NCI-H2029 treated with DMSO at 0.1 percent for 48 hours (cell line): ENCODE measurements at places on chromosomes 5 and 9.

- no peak for DNase-seq
Observed at GRCh38 chr9:97906236-97906831, 16.0 kb downstream of the TRMO start.

- DNase-seq = no peak
Observed at GRCh38 chr9:127814619-127815511, 12.2 kb downstream of the FPGS start.

DNA sequence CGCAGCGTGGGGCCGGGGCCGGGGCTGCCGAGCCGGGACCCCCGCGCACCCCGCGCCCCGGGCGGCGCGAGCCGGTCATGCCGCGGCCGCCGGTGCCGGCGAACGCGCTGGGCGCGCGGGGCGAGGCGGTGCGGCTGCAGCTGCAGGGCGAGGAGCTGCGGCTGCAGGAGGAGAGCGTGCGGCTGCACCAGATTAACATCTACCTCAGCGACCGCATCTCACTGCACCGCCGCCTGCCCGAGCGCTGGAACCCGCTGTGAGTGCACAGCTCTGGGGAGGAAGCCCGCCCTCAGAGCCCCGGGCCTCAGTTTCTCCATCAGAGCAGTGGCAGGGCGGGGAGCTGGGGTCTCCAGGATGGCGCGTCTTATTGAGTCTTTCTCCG, 335 bp downstream of the GALNT12 start:
- no peak for DNase-seq

- DNase-seq = no peak
Observed at GRCh38 chr5:78514427-78515330, 133.9 kb downstream of the LHFPL2 start.

- DNase-seq = no peak
Observed at GRCh38 chr5:14327624-14328023, 184.5 kb downstream of the TRIO start.

DNA sequence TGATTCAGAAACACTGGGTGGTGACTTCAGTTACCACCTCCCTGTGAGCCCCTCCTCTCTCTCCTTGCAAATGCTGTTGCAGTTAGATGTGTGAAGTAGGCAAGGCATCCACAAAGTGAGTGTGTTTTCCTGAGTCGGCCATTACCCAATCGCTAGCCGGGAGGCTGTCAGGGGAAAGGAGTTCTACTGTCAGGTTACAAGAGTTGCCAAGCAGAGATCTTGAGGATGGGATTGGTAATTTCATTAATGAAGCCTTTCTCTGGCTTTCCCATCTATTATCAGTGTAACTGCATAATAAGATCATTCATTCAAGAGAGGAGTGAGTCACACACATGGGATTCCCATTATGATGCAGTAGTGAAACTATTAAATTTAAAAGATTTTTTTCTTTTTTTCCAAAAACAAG, 106.9 kb downstream of the GLDC start:
- DNase-seq = no peak

- no peak for DNase-seq
Observed at GRCh38 chr5:140341591-140341990, 4.8 kb downstream of the HBEGF start.

- DNase-seq = peak; percentile 5
Observed at GRCh38 chr9:2992427-2992826, 148.5 kb upstream of the PUM3 start.

- DNase-seq = no peak
Observed at GRCh38 chr9:85173967-85174366, 504.4 kb downstream of the NTRK2 start.

DNA sequence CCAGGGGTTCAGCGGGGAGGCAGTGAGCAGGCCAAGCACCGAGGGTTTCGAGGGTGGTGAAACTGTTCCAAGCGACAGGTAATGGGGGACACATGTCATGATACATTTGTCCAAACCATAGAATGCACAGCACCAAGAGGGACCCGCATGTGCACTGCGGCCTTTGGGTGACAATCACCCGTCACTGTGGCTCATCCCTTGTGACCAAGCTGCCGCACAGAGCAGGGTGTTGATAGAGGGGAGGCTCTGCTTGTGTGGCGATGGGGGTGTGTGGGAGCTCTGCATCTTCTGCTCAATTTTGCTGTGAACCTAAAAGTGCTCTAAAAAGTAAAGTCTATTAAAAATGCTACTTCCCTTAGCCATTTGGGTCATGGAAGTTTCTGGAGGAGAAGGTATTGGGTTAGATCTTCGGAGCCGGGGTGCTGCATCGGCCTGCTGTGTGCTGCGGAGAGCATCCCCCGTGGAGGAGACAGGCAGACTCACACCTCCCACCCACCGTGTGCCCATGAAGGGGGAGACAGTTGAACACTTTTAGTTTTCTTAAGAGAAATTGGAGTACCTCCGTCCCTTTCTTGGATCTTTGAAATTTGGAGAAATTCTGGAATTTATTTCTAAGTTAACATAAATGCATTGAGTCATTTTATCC, 280.4 kb upstream of the IRX2 start:
- DNase-seq = no peak

DNA sequence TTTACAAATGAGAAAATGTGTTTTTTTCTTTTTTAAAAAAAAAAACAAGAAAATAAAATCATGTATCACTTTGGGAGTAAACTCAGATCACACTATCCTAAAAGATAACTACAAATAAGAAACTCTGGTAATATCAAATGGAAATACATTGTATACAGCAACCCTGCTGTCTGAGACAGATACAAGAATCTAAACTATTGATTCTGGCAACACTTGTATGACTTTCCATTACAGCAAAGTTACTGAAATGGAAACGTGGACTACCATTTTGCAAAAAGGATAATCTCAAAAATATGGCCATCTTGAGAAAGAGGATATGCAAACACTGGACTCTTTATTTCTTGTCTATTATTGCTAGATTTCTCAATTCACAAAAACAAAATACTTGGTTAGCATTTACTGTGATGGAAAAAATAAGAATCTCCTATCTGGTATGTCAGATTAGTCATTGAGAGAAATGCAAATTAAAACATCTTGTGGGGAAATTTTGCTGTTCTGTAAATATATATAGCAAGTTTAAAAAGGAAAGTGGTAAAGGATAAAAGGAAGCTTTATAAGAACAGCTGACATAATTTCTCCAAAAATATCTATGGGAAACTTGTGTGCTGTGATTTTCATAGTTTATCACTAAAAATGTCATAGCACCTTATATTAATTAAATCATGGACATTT, 112.9 kb upstream of the FER start:
- no peak for DNase-seq

- DNase-seq = no peak
Observed at GRCh38 chr5:63323926-63324325, 638.3 kb downstream of the HTR1A start.

DNA sequence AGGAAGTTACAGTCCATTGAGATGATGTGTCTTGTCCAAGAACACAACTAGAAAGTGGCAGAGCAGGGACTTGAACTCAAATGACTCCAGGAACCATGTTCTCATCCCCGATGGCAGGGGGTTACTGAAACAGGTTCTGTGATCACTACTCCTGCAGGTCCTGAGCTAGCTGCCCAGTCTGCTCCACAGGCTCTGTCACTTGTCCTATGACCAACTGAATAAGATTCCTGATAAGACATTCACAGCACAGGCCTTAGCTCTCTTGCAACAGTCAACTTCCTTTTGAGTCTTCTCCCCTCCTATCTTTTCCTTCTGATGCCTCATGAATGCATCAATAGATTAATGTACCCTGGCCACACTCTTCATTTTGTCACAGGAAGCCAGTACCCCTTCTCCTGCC, 109.2 kb downstream of the SH3TC2 start:
- DNase-seq = no peak
